CD4-positive, alpha-beta T cell treated with Interleukin-1 beta for 1 hour (primary cell): ENCODE measurements at places on chromosomes 6 and 20.
A peak's percentile ranks its signal among the peaks of the same experiment; 100 is the strongest.

- DNase-seq: no peak
Observed at GRCh38 chr6:53043581-53043980, 21.6 kb upstream of the FBXO9 start.

GRCh38 chr6:89930789-89931188 is 36.5 kb downstream of the GJA10 start:
- no peak for DNase-seq

DNA sequence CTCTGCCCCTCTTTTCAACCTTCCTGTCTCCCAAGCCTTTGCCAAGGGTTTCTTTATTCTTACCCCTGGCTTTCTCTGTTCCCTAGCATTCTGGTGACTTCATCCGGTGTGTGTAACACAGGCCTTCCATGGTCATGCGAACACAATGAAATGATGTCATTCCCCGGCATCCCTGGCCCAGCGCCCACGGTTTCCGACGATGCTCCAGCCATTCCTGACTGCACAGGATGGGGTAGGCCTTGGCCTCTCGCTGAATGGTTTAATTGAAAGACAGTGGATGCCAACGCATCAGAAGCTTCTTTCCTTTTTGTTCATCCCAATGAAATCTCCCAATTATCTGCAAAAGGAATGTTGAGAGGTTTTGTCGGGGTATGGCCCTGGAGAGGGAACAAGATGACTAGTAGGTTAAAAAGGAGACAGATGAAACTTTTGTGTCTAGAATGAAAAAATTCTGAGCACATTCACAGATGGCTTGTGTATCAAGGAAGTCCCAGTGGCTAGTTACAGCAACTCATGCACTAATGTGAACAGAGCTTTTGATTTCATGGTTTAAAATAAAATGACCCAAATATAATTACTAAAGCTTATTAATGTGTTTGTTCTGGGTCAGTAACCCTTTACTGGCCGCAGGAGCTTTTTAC is 655.0 kb downstream of the QKI start:
- DNase-seq: no peak

- DNase-seq: peak; percentile 50
Observed at GRCh38 chr6:31356216-31356945, 598 bp downstream of the HLA-B start.

- no peak for DNase-seq
Observed at GRCh38 chr20:57350081-57350710, 859 bp upstream of the RAE1 start.

- no peak for DNase-seq
Observed at GRCh38 chr20:36175016-36175415, 20.5 kb downstream of the EPB41L1 start.
